ENCODE measurements at places on chromosomes 4 and X.

- DNase-seq: no peak
Observed at GRCh38 chrX:129932821-129933321, 26.9 kb downstream of the UTP14A start.

DNA sequence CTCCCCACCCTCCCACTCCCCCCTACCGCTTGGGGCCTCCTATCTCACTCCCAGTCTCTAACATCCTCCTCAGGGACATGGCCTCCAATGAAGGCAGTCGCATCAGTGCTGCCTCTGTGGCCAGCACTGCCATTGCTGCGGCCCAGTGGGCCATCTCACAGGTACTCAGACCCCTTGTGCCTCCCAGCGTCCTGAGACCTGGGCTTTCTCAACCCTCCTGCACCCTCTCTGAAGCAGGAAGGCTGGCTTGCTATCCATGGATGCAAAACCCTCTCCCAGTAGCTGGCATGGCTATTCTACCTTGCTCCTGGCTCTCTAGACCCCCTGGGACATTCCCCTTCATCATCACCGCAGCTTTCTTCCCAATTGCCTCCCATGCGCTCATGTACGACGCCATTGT lies 13.3 kb upstream of the UBA1 start:
- DNase-seq: no peak

DNA sequence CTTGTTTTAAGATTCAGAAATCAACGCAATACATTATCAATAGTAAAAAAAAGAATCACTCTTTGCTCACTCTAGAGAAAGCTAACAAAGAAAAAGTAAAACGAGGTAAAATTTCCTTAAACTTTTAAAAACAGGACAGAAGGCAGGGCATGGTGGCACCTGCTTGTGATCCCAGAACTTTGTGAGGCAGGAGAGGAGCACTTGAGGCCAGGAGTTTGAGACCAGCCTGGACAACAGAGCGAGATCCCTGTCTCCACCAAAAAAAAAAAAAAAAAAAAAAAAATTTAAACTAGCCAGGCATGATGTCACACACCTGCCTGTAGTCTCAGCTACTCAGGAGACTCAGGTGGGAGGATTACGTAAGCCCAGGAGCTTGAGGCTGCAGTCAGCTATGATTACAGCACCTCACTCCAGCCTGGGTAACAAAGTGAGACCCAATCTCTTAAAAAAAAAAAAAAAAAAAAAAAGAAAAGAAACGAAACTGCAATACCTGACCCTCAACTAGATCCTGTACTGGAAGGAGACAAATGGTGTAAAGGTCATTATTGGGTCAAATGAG lies 3.5 kb downstream of the CCNI start:
- no peak for DNase-seq

GRCh38 chr4:37858872-37859271 lies 32.0 kb upstream of the TBC1D1 start:
- no peak for DNase-seq

- peak; percentile 61 for DNase-seq
Observed at GRCh38 chr4:52038103-52038912, at the start of gene SGCB. SGCB (minus strand) TSS chr4:52038299; CDS start chr4:52038259, 40 bp downstream.

GRCh38 chr4:74228691-74229640 lies 71.0 kb downstream of the MTHFD2L start:
- peak; percentile 75 for DNase-seq

- DNase-seq: no peak
Observed at GRCh38 chr4:28009541-28009940, 1148.9 kb downstream of the STIM2 start.

GRCh38 chr4:90375081-90375480 lies 247.9 kb downstream of the CCSER1 start:
- no peak for DNase-seq

DNA sequence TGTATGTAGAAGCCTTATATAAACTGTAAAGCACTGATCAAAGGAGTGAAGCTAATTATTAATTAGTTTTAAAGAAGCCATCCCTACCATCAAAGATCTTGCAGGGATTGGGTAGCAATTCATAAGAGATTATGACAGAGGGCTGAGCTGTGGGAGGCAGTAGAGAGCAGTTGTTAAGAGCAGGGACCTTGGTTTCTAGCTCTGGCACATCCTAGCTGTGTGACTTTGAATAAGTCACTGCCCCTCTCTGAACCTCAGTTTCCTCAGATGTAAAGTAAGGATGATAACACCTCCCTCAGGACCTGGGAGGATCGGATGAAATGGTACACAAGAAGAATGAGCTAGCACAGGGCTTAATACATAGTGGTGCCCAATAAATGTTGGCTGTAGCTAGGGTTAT lies 45.4 kb downstream of the APLN start:
- DNase-seq: peak; percentile 4

GRCh38 chr4:155900381-155900780 lies 3.1 kb upstream of the TDO2 start:
- DNase-seq: no peak

GRCh38 chr4:41199788-41200187 lies 14.6 kb downstream of the APBB2 start:
- no peak for DNase-seq

DNA sequence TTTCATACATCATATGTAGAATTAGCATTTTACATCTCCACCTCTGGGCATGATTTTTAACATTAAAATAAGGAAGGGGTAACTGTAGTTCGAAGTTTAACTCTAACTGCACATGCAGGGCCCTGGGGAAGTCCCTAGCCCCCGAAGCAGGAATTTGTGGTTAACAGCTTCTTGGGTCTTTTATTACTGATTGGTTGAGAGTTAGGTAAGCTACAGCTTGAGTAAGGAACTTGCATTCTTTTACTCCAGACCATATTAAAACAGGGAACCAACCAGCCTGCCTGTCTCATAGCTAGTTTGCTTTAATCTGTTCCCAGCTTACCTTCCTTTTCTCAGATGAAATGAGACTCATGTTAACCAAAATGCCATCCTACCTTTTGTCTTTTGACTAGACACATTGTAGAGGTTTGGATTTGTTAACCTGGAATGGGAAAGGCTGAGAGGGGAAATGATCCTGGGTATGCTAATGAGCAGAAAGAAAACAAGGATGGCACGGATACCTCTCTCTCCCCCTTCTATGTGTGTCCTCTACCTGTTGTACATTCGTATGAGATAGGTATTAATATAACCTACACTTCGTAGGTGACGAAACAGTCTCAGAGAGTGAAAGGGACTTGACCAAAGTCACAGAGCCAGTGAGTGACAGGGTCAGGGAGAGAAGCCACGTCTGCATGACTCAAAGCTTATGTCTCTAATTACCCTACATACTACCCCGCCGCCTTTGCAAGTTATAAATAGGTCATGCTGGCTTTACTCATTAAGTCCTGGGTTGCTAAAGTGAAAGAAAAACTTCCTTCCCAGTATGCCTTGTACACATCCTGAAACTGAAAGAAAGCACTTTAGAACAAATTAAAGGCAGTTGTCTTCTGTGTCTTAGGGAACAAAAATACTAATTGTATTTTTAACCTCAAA lies 119.5 kb upstream of the AFF2 start:
- peak; percentile 78 for DNase-seq

DNA sequence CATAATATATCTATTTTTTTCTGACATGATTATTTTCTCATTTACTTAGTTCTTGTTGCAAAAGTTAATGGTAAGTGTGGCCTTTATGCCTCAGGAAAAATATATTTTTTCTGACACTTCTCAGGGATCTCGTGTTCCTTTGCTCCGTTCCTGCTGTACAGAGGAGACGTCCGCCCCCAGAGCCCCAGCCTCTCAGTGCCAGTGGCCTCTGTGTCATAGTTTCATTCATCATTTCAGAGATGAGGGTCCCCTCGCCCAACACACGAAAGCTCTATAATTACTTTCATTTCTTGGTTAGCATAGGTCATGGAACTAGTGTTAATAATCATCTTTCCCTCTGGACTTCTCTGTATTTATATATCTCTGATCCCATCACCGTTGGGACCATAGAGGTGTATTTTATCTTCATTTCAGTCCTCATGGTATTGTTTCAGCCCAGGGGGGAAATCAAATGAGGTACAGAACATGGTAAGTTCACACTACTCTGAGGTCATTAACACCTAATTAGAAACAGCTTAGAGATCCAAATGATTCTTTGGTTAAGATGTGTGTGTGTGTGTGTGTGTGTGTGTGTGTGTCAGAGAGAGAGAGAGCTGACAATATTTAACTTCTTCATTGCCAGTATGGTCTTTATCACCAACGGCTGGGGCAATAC lies 631.1 kb upstream of the TENM3 start:
- DNase-seq: no peak

DNA sequence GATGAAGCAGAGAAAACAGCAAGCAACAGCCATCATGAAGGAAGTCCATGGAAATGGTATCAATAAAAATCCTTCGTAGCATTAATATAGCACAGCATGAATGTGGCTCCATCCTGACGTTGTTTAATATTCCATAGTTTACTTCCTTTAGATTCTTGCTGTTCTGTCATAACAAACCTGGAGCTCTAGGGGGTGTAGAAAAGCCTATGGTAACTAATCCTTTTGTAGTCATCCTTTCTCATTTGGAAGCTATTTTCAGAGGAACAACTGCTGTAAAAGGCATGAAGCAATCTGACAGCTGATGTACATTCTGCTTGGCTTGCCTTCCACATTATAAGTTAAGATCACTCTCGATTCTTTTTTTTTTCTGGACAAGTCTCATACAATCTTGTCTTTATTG lies 914 bp downstream of the MYOZ2 start:
- DNase-seq: no peak
